ENCODE measurements at places on chromosomes 3 and 15.

DNA sequence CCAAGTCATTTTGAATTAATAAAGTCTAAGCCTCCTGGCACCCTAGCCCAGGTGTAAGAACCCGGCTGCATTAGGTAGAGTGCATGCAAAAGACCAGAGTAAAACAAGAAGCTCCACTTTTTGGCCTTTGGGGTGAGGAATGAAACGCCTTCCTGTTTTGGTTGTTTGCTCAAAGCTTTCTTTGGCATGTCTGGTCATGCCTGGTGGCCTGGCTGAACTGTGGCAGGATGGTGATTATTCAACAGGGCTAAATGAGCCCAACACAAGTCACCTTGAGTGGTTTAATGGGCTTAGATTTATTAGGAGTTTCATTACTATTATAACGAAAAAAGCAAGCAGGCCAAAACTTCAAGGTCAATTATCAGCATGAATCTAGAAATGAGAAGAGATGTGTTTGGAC is 40.9 kb upstream of the LDHAL6B start:
- DNase-seq, result no peak

DNA sequence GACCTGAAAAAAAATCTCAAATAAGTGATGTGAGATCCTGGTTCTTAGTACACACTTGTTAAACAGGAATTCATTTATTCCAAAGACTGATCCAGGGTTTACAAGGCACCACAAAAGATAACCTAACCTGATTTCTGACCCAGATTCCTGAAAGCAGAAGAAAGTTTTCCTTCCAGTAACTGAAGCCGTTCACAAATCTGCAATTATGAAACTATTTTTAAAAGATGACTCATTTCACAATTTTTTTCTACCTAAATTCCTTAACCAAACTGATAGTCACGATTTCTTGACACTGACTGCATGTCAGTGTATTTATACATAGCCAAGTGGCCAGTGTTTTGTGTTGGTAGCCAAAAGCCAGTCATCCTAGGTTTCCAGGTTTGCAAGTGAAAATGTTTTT is 17.1 kb downstream of the SLC9A9 start:
- DNase-seq, result peak; percentile 22

GRCh38 chr3:42613462-42613861 is 13.0 kb downstream of the NKTR start:
- no peak for DNase-seq

GRCh38 chr3:23704298-23704697 is 101.5 kb upstream of the UBE2E1 start:
- no peak for DNase-seq

GRCh38 chr3:4401441-4401840 is 65.6 kb downstream of the SUMF1 start:
- DNase-seq, result no peak

DNA sequence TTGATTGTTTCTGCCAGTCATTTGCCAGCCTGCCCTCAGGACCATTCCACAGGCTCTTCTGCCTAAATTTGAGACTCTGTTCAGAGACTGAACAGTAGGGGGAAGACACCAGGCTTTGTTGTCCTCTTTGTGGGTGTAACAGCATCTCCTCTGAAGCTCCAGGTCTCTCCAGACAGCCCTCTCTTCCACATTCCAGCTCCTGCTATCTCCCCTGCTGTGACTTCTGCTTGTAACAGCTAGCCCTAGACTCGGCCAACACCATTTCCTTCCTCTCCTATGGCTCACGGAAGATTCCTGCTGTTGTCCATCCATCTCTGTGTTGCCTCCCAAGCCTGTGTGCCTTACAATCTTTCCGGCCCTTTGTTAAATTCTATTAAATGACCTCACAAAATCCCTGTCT is 40.2 kb downstream of the SUCLG2 start:
- no peak for DNase-seq

- DNase-seq, result no peak
Observed at GRCh38 chr3:82629937-82630336, 868.5 kb upstream of the GBE1 start.

DNA sequence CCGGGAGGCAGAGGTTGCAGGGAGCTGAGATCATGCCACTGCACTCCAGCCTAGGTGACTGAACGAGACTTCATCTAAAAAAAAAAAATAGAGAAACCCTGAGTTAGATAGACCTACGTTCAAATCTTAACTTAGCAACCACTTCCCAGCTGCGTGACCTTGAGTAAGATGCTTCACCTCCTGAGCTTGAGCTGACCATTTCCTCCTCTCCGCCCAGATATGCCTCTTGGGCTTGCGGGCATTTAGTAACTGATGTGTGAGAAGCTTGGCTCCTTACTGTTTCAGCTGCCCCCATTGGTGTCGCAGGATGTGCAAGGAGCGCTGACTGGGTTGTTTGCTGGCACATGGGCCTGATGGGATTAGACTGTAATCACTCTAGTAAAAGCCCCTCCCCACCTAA is 26.9 kb upstream of the ATG7 start:
- DNase-seq, result no peak

DNA sequence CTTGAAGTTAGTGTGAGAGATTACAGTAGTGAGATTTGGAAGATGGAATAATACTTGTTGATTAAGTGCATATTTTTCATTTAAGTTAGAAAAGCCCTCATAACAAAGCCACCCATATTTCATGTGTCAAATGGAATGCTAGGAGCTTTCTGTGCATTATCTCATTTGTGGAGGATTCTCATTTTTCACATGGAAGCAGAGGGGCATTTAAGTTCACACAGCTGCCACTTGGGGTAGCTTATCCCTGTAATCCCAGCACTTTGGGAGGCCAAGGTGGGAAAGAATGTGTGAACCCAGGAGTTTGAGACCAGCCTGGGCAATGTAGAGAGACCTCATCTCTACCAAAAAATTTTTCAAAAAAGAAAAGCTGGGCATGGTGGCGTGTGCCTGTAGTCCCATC is 55.2 kb downstream of the RAB7A start:
- DNase-seq, result no peak

DNA sequence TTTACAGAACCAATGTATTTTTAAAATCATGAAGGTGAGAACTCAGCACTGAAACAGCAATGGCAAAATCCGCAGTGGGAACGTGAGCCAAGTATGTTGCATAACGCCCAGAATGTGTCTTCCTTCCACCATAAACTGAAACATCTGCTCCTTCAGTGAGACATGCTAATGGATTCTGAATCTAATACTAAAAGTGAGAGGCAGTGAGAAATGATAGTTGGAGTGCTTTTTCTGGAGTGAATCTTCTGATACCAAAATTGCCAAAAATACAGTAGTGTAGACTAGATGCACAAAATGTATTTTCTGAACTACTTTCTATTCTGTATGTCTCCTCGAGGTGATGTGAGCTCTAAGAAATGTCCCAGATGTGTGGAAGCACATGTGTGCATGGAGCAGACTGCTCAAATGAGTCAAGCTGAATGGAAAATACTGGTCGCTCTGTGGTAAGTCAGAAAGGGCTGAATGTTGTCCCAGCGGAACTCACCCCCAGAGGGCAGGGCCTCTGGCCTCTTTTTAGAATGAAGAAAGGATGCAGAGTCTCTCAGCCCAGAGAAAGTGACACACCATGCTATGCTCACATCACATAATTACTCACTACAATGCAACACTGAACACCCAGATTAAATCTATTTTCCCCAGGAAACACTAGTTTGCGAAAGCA is 73.0 kb downstream of the ATP10A start:
- DNase-seq, result peak; percentile 86

- no peak for DNase-seq
Observed at GRCh38 chr3:22495791-22496190, 707.3 kb upstream of the UBE2E2 start.

DNA sequence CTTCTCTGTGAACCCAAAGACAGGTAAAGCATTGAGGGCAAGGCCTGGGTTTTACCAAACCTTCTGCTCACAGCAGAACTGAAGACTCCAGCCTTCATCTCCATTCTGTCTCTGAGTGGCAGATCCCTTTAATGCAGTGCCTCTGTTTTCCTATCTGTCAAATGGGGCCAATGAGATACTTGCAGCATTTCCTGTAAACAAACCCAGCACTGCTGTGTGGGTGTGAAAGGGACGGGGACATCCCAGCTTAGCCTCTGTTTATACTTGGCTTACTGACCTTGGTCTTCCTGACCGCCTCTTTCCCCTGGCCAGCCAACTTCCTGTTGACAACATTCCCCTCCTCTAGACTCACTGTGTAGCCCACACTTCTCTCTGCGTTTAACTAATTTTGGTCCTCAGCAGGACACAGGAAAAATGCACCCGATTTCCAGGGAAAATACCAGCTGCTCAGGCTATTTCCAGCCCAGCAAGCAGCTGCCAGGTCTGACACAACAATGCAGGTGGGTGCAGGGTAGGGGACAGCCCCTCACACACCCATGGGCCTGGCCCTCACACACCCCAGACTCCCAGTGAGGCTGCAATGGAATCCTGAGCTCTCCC is 105.9 kb upstream of the HERC1 start:
- DNase-seq, result no peak

DNA sequence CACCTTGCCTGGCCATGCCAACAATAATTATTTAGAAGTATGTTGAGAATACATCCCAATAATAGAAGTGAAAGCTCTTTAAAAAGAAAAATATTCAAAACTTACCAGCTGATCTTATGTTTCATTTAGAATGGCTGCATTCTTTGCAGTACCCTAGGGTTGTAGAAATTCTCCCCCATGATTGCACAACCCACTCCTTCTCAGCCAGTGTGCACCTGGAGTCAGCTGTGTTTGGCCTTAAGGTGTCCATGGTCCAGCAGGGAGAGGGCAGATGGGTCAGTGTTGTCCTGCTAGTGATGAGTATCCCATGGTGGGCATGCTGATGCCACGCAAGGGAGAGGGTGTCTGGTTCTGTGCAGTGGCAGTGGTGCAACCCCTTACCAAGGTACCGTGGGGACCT is 117.3 kb downstream of the IGF1R start:
- no peak for DNase-seq

DNA sequence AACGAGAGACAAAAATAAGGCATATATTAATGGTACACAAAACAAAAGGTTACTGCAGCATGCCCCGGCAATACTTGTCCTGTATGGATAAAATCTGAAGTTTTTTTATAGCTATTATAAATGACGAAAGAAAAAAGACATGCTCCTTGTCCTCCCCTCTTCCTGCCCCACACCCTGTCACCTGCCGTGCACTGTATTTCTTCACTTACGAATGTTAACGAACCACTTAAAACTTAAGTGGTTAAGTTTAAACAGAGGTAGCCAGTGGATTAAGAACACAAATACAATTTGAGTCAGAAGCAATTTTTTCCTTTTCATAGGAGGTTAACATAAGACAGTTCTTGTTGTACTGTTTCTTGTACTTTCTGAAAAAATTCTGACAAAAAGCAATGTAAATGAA is 799.1 kb upstream of the NECTIN3 start:
- no peak for DNase-seq

GRCh38 chr3:169218314-169218983 is 445.1 kb downstream of the MECOM start:
- peak; percentile 46 for DNase-seq

All from fibroblast of skin of left quadriceps (primary cell).